GM23248 (cell line): ENCODE measurements at places on chromosomes 6 and 20. TPM values are rescaled to one million over a fixed set of nuclear protein-coding genes. Genes with fewer than 3 reads are reported as not detected.

GRCh38 chr6:6411115-6411514, 90.7 kb upstream of the F13A1 start:
- no peak for DNase-seq

Gene C6orf118
- not detected in 2 replicates for total RNA-seq

GRCh38 chr6:47042275-47042791, at the start of gene ADGRF1:
Gene ADGRF1, minus strand, starts transcription at chr6:47042332. Its CDS starts 13,271 bp downstream, at chr6:47029061.
- no peak for DNase-seq

DNA sequence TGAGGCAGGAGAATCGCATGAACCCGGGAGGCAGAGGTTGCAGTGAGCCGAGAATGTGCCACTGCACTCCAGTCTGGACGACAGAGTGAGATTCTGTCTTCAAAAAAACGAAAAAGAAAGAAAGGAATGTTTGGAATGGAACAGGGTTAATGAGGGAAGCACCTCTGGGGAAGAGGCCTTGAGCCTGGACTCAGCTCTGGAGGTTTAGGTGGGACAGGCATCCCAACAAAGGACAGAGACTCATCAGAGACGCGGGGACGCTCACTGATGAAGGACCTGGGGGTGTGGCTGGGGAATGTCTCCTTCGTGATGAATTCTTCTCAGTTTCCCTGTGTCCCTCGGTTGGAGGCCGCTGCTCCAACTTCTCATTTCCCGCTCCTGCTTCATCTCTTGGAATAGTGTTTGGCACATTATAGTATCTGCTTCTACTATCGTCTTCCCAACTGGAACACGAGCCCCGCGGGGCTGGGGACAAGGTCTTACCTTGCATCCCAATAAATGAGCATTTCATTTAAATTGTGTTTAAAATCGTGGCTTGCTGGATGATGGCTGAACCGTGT, 27.6 kb downstream of the KIF25 start:
- no peak for DNase-seq

Gene RIN2
- 48.0 and 48.3 TPM in 2 replicates for total RNA-seq

Gene CST5
- not detected in 2 replicates for total RNA-seq
